Left ventricle myocardium inferior (tissue), 1 donor: ENCODE measurements at places on chromosomes 16 and 17. TPM values are rescaled to one million over a fixed set of nuclear protein-coding genes. Genes with fewer than 3 reads are reported as not detected.

- no peak overlapping the region for H3K27ac ChIP-seq
- no peaks in the 10 kb centered on the region for H3K4me1 ChIP-seq
- no peak overlapping the region for H3K4me3 ChIP-seq
- peaks cover 52% of the 10 kb centered on the region for H3K27me3 ChIP-seq
- H3K36me3 ChIP-seq: no peaks in the 10 kb centered on the region
Measured at GRCh38 chr17:77258638-77259037, 117.9 kb downstream of the SEC14L1 start.

GRCh38 chr17:50130559-50131305 lies 772 bp upstream of the SAMD14 start:
- peaks cover 11% of the 10 kb centered on the region for H3K27me3 ChIP-seq
- H3K4me1 ChIP-seq: peaks cover 56% of the 10 kb centered on the region
- peaks cover 17% of the 10 kb centered on the region for H3K36me3 ChIP-seq

DNA sequence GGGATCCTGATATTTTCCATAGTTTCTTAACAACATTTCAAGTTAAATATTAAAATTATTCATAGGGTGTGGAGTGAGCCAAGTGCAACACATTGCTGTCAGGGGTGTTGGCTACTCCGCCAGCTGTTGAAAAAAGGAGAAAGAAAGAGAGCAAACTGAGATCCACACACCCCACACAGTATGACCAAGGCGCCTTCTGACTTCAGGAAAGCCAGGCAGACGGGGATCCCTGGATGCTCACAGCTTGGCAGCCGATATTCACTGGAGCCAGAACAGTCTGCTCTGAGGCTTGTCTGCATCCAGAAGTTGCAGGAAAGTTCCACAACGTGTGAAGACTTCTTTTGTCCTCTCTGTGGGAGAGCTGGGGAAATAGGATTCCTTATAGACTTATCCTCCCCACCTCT lies 9.3 kb downstream of the CHD9NB start:
- H3K27ac ChIP-seq: peak overlapping the region; percentile 91
- H3K27me3 ChIP-seq: peaks cover 32% of the 10 kb centered on the region
- H3K4me3 ChIP-seq: peak overlapping the region; percentile 54
- peak; percentile 29 for DNase-seq

NTHL1 gene
- total RNA-seq: 21.7 TPM

TNS4 gene
- not detected for total RNA-seq

NR1D1 gene
- total RNA-seq: 19.1 TPM

PRR35 gene
- not detected for total RNA-seq
